ENCODE measurements at places on chromosomes 5 and 9.

- no peak for DNase-seq
These were observed 16.7 kb downstream of the BRD9 start for GRCh38 chr5:875931-876330.

DNA sequence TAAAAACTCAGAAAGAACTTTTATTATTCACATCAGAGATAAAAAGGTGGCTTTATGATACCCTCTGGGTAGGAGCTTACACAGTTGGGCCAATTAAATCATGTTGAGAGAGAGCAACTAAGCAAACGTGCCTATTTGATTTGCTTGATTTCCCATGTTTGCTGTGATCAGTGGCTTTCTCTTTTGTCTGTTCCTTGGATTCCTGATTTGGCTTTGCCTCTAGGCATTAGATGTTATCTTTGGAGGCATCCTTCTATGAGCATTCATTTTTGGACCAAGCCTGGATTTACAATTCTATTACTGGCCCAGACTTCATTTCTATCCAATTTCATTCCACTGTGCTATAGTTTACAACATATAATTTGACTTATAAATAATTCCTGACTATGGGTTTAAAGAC lies 35.9 kb downstream of the VCAN start:
- no peak for DNase-seq

- DNase-seq = no peak
These were observed 88.7 kb downstream of the RAPGEF1 start for GRCh38 chr9:131651160-131651559.

DNA sequence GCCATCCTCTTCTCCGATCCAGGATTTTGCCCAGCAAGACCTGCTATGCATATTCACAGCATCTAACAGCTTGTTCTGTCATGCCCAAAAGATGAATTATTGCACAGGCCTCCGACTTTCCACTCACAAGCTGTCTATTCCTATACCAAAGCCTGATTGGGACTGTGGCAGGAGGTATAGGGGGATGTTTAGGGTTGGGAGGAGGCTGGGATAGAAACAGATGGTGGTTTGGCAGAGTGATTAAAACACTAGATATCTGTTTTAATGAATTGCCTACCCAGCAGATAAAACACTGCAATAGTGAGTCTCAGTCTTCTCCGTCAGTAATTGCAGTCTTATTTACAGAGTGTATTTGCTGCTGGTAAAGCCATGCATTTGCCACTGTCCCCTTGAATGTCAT lies 215.3 kb downstream of the TLR4 start:
- DNase-seq = no peak

DNA sequence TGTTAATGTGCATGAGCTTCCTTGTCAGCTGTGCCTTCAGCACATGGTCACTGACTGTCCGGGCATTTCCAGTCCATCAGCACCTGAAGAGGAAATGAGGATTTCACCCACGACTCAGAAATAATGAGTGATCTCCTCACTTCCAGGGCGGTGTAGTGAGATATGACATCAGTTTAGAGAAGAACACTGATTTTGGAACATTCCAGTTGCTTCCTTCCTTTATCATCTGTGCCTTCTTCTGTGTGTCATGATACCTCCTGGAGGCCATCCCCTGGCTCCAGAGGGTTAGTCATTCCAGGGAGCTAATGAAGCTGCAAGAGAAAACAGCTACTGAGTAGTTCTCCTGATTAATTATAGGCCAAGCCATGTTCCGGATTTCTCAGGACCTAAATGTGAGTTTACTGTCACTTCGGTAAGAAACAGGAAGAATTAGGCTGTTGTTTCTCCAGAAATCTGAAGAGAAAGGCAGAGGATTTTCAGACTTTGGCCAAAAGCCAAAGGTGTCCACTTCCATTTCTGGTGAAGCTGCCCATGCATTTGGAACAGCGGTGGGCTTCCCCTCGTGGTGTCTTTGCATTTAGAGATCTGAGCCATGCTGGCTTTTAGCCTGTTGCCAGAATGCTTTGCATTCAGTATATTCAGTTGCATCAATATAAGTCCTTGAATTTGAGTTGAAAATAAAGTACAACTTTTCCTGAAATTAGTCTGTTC lies 161.3 kb upstream of the OTULINL start:
- DNase-seq = peak; percentile 71

- DNase-seq = no peak
These were observed 366.6 kb upstream of the RPS23 start for GRCh38 chr5:82644766-82645165.

GRCh38 chr5:162190-162564 lies 29.1 kb upstream of the LRRC14B start:
- DNase-seq = no peak

DNA sequence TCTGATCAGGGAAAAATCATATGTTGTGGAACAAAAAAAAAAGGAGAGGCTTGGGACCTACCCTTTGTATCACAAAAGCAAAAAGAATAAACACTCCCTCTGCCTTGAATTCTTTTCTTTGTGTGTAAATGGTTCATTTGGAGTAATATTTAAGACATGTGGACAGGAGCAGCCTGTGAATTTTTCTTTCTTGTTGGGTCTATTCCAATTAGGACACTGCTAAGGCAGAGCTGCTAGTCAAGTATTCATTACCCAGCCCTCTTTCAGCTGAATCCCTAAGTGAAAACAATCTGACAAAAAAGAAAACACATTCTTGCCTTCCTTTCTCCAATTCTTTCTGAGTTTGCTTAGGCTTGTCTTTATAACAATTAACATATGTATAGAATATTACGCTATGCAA lies 330.0 kb downstream of the EBF1 start:
- DNase-seq = peak; percentile 59

GRCh38 chr9:928363-929042 lies 48.0 kb upstream of the DMRT3 start:
- DNase-seq = peak; percentile 3

GRCh38 chr5:7634837-7635236 lies 216.1 kb downstream of the CFAP90 start:
- no peak for DNase-seq

- DNase-seq = peak; percentile 77
These were observed 1.3 kb upstream of the ITGA2 start for GRCh38 chr5:52987711-52988331.

DNA sequence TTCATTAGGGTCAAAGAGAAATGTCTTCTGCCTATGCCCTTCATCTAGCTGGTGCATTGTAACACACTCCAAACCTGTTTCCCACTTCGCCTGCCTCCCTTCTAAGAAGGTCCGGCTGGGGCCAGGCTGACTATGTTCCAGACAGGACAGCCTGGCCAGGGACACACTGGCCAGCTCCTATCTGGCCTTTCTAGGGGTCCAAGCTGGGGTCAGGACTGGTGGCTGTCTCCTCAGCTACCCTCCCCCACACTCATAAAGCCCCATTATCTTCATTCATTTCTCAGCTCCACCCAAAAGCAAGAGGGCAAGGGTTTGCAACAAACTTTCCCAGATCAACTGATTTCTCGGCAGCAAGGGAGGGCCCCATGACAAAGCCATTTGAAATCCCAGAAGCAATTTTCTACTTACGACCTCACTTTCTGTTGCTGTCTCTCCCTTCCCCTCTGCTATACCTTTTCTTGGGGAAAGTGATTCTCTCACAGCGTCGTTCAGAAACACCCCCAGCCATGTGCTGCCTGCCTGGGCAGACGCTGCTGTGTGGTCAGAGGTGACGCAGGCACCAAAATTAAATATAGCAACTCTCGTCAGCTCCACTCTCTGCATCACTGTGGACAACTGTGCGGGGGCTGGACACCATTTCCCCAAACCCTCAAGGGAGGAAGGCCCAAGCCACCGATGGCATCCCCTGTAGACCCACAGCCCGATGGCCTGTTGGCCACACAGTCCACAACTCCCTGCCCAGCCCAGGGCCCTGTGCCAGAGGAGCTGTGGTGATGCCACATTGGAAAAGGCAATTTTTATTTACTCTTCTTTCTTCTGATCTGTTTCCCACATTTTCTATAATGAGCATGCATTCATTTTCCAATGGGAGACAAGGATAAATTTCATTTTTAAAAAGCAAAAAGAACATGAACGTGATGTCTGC lies 6.1 kb downstream of the IL13 start:
- DNase-seq = no peak

DNA sequence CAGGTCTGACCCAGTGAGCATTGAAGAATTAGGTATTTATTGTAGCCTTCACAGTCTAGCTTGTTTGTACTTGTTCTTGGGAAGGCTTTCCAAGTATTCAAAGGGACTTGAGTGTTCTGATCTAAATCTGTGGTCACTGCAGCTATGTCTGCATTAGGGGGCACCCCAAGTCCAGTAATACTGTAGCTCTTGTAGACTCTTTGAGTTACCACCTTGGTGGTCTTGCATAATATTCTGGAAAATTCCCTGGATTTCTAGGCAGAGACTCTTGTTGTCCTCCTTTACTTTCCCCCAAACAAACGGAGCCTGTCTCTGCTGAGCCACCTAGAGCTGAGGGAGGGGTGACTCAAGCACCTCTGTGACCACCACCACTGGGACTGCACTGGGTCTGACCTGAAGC lies 149.5 kb upstream of the DHFR start:
- DNase-seq = no peak

- DNase-seq = no peak
These were observed 184.0 kb upstream of the GDNF start for GRCh38 chr5:38023799-38024198.

DNA sequence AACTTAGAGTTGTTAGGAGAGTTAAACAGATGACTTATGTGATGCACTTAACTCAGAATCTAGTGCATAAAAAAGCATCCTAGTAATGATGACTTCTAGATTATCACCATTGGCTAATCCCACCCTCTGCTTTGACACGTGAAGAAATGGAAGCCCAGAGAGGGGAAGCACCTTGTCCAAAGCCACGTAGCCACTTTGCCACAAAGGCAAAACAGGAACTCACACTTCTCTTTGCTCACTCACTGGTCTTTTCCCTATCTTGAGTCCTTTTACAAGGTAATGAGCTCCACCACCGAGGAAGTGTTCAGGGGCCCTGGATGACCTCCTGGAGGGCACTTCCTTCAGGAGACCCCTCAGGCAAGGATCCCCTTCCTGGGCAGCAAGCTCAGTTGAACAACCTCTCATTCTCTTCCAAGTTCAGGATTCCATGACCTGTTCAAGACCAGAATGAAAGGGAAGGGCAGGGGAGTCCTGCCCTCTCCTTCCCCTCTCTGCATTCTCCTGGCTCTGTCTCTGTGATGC lies 89.7 kb downstream of the HRH2 start:
- DNase-seq = no peak

DNA sequence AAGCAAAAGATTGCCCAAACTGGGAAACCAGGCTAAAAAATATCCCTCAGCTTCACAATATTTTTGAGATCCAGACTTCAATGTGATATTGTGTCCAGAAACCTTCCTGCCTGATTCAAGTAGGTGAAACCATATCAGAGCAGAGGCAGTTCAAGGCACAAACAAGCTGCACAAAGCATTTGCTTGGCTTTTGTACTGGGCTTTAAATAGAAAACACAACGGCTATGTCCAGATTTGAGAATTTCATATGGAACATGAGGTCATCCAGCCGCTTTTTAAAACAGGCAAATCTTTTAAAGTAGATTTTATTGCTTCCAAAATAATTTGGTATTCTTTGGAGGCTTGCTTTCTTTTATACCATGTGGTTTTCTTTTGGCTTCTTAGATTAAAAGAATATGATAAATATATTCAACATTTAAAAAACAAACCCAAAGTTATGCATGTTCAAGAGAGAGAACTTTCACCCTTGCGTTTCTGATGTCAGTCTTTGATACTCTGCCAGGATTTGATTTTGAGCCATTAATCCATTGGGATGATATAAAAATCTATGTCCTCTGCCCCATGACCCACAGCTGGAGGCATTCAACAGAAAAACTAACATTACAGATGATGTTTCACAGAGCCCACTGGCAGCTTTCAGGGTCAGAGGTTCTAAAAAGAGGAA lies 29.0 kb upstream of the CCDC112 start:
- DNase-seq = no peak

DNA sequence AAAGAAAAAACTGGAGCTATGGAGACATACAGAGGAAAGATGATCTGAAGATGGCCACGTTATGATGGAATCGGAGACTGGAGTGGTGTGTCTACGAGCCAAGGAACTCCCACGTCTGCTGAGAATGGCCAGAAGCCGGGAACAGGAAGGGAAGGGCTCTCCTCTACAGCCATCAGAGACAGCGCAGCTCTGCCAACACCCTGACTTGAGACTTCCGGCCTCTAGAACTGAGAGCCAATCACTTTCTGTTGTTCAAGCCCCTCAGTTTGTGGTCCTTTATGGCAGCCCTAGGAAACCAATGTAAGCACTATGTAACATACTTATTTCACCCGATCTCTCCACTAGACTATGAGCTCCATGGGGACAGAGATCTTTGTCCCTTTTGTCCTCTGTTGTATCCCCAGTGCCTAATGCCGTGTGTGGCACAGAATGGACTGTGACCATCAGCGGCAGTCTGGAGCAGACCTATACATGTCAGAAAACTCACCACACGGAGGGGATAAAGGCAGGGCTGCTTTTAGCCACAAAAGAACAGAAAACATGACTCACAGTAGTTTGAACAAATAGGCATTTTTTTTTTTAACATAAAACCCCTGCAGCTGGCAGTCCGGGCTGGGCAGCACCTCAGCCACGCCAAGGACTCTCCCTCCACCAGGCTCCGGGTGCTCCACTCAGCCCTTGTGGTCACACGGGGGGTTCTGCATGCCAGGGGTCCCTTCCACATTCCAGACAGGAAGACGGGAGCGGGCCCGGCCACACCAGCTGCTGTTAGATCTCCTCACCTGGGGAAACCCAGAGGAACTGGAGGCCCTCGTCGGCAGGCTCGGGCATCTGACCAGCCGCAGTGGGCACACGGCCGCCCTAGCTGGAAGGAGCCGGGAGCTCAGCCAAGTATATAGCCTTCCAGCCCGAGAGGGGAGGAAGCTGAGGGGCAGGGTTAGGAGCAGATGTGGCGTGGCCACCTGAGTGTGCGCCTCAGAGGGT lies 16.1 kb upstream of the MXD3 start:
- no peak for DNase-seq

GRCh38 chr5:6746244-6746643 lies 33.0 kb downstream of the TENT4A start:
- DNase-seq = no peak

GRCh38 chr5:128349044-128349858 lies 188.8 kb downstream of the FBN2 start:
- peak; percentile 6 for DNase-seq

DNA sequence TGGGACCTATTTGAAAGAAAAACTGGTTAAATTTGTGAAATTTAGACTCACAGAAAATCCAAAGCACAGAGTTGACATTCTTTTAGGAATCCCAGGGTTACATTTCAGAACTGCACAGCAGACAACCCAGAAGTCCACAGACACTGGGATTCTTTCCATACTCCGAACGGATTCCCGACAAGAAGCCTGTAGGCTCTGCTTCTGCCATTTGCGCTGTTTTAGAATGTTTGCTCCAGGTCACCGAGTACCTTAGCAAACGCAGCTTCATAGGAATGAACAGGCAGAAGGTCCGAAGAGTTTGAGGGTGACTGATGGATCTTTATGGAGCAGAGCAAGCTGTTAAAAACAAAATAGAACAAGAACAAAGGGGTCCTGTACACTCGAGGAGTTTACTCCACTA lies 84.5 kb upstream of the NFIB start:
- no peak for DNase-seq

GRCh38 chr9:65444943-65445342 lies 159.9 kb upstream of the FOXD4L5 start:
- no peak for DNase-seq

- DNase-seq = no peak
These were observed 696.2 kb upstream of the COX7C start for GRCh38 chr5:85921590-85921989.

- no peak for DNase-seq
These were observed 15.3 kb upstream of the ANKRD33B start for GRCh38 chr5:10548418-10549122.

Data from fibroblast of skin of right biceps (primary cell).